AG09309 (cell line): ENCODE measurements at places on chromosomes 5 and 9.

DNA sequence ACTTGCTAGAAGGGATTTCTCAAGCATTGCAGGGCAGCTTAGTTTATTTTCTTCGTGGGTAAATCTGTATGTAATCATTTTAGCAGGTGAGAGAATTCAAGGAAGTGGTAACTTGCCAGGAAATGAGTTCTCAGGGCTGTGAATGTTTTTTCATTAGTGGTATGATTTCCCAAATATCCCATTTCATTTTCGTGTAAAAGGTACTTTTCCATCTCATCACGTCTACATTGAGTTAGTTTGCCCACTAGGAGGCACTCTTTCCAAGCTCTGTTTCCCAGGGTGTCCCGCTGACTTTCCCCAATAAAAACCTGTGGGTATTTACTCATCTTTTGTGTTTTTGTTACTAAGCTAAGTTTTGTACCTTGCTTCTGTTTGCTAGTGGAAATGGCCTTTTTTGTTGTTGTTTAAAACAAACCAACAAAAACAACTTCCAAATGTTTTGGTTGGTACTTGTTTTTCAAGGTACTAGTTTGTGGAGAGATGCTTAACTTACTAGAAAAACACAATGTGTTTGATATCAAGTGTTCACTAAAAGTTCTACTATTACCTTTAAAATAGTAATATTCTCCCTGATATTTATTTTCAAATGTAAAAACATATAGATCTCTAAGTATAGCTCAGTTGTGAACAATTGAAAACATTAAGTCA, 373.6 kb downstream of the ADGRV1 start:
- DNase-seq, result peak; percentile 37

- DNase-seq, result no peak
Measured at GRCh38 chr5:97115932-97116331, 26.5 kb downstream of the LIX1 start.

- DNase-seq, result peak; percentile 64
Measured at GRCh38 chr9:92180669-92181181, 65.5 kb upstream of the SPTLC1 start.

- DNase-seq, result no peak
Measured at GRCh38 chr9:112719241-112719691, 1.3 kb upstream of the INIP start.

- no peak for DNase-seq
Measured at GRCh38 chr9:27441741-27442070, 82.4 kb upstream of the IFNK start.

DNA sequence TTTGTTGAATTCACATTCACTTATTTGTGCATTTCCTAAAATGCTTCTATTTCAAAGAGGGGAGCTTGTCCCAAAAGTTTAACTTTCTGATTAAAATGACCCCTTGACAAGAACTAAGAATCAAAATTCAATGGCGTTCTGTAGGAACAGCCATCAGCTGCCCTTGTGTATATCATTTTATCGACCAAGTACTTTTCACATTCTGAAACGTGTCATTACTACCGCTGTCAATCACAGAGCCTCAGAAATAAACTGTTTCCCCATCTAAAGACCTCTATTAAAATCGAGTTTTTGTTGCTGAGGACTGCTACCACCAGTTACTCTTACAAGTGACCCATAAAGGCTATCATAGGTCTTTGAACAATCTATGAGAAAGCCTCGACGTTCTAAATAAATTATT, 1.6 kb upstream of the FOXD1 start:
- DNase-seq, result no peak

DNA sequence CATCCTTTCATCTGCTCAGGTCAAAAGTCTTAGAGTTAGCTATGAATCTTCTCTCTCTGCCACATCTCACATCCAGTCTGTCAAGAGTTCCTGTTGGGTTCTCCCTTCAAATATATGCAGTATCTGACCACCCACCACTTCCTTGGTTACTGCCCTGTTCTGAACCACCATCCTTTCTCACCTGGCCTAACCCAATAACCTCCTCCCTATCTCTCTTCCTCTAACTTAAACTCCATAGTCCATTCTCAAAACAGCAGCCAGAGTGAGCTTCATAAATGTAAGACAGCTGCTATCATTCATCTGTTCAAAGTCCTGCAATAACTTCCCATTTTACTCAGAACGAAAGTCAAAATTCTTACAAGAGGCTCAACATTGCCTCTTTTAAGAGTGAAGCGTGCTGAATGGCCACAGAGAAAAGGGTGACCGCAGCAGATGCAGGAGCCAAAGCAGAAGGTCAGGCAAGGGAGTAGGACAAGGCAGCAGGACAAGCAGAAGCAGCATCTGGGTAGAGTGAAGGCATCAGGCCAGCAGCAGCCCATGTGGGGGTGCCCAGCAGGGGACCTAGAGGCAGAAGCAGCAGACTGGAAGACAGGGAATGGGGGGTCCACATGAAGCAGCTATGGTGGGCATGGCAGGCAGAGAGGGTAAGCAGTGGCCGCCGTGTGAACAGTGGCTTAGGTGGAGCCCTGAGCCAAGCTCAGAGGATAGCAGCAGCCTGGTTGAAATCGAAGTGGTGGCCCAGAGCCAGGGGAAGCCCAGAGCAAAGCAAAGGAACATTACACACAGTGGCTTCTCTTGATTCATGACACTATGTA, 39.3 kb upstream of the CDC42SE2 start:
- DNase-seq, result no peak

DNA sequence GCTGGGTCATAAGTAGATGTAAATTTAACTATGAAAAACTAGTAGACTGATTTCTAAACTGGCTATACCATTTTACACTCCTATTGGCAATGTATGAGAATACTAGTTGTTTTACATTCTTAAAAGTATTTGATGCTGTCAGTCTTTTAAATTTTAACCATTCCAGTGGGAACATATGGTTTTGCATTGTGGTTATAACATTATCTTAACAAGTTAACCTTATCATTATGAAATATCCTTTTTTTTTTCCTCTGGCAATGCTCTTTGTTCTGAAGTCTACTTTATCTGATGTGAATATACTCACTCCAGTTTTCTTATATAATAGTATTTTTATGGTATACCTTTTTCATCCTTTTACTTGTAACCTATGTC, 548.9 kb upstream of the CLINT1 start:
- DNase-seq, result no peak
